ENCODE measurements at places on chromosomes 12 and 14.

- DNase-seq, result no peak
These were observed 42.3 kb upstream of the MDM1 start for GRCh38 chr12:68374307-68374982.

GRCh38 chr12:97960225-97960624 is 497.6 kb downstream of the RMST start:
- no peak for DNase-seq

- DNase-seq, result no peak
These were observed 17.9 kb downstream of the NFKBIA start for GRCh38 chr14:35386673-35387125.

GRCh38 chr14:56137849-56138248 is 19.6 kb downstream of the PELI2 start:
- DNase-seq, result no peak

- DNase-seq, result no peak
These were observed 970 bp downstream of the CDH24 start for GRCh38 chr14:23056145-23056955.

Measured in NCI-H1694 treated with DMSO at 0.1 percent for 48 hours (cell line).